ENCODE measurements at places on chromosomes 6 and 20. TPM values are rescaled to one million over a fixed set of nuclear protein-coding genes. Genes with fewer than 3 reads are reported as not detected.

- H3K4me1 ChIP-seq, result peaks cover 5% of the 10 kb centered on the region
- no peak overlapping the region for H3K27ac ChIP-seq
- H3K27me3 ChIP-seq, result peaks cover 3% of the 10 kb centered on the region
- DNase-seq, result no peak
- no peak overlapping the region for H3K4me3 ChIP-seq
These were observed 19.4 kb downstream of the PFDN4 start for GRCh38 chr20:54227241-54227640.

DNA sequence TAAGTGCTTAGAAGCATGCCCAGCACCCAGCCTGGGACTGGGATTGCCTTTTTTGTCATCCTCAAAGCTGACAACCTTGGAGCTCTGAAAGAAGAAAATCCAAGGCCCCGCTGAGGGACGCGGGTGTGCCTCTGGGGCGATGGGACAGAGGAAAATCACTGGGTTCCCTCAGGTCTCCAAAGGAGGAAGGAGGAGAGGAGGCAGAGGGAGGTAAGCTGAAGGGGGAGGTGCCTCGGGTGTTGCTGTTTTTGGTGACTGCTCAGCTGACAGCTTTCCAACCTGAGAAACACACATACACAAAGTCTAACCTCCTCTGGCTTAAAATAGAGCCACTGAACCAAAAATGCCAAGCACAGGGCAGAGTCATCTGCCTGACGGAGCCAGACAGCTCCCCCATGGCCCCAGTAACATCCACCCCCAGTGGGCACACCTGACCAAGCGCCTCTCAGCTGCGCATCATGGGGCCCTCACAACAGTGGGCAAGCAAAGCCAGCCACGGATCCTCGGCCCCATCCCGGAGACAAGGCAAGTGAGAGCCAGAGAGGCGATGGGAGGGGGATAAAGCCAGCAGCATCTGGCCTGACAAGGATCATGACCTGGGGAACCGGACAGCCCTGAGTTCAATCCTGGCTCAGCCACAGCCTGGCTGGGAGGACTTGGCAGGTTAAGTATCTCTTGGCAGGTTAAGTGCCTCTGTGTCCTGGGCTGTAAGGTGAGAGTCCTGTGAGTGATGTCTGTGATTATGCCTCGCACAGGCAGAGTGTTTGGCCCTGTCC lies 3.2 kb upstream of the KCNK15 start:
- no peak overlapping the region for H3K4me3 ChIP-seq
- no peak for DNase-seq
- peaks cover 36% of the 10 kb centered on the region for H3K27me3 ChIP-seq
- H3K36me3 ChIP-seq, result peaks cover 8% of the 10 kb centered on the region
- peaks cover 17% of the 10 kb centered on the region for H3K4me1 ChIP-seq

DNA sequence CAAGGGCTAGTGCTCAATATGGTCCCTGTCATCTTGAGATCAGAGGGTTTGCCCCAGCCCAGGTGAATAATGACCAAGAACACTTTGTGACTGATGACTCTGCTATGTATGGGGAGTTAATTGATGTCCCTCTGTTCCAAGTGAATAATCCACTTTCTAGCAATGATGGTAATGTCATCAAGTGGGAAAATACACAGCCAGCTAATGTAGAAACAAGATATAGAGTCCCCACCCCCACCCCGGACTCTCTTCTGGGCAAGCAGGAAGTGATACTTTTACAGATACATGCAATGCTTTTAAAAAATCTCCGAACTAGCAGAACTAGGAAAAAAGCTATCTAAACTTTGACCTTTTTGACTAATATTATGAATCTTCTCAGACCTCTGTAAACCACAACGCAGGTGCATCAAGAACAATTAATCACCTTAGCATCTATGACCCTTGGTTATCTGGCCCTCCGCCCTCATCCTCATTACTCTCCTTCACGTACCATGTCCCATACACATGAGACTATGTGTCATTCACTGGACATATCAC lies 30.5 kb downstream of the CNR1 start:
- no peaks in the 10 kb centered on the region for H3K4me1 ChIP-seq
- no peak overlapping the region for H3K27ac ChIP-seq
- no peaks in the 10 kb centered on the region for H3K36me3 ChIP-seq
- no peaks in the 10 kb centered on the region for H3K27me3 ChIP-seq

GRCh38 chr6:169112483-169113320 lies 140.9 kb downstream of the THBS2 start:
- H3K27ac ChIP-seq, result no peak overlapping the region
- DNase-seq, result no peak
- H3K4me1 ChIP-seq, result no peaks in the 10 kb centered on the region
- no peak overlapping the region for H3K4me3 ChIP-seq
- no peaks in the 10 kb centered on the region for H3K36me3 ChIP-seq
- H3K27me3 ChIP-seq, result peaks cover 2% of the 10 kb centered on the region

GRCh38 chr20:45965169-45966002 lies 6.6 kb downstream of the ZNF335 start:
- H3K4me3 ChIP-seq, result no peak overlapping the region
- no peak for DNase-seq
- no peaks in the 10 kb centered on the region for H3K27me3 ChIP-seq
- no peak overlapping the region for H3K27ac ChIP-seq
- H3K36me3 ChIP-seq, result peaks cover 41% of the 10 kb centered on the region

The ARMH2 gene
- total RNA-seq, result 2.3 TPM

The MCCD1 gene
- total RNA-seq, result not detected
